ENCODE measurements at places on chromosomes 11 and 22.

GRCh38 chr11:68372114-68372513, 59.7 kb downstream of the LRP5 start:
- DNase-seq: no peak

- DNase-seq: no peak
Observed at GRCh38 chr22:23718371-23719165, 27.8 kb downstream of the RGL4 start.

GRCh38 chr22:44693145-44693544, 8.9 kb upstream of the PRR5 start:
- no peak for DNase-seq

- no peak for DNase-seq
Observed at GRCh38 chr11:68780829-68781228, 29.5 kb upstream of the TESMIN start.

DNA sequence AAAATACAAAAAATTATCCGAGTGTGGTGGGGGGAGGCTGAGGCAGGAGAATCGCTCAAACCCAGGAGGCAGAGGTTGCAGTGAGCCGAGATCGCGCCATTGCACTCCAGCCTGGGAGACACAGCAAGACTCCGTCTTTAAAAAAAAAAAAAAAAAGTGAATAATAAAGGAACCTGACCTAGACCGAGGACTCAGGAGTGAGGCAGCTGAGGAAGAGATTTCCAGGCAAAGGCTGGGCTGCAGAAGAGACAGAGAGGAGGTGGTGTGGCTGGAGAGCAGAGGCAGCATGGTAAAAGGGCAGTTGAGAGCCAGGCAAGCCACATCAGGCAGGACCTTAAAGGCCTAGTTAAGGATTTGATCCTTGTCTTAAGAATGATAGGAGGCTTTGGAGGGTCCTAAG, 28.4 kb upstream of the SMCO4 start:
- DNase-seq: no peak

- DNase-seq: no peak
Observed at GRCh38 chr11:68036141-68036716, 2.6 kb upstream of the TCIRG1 start.

GRCh38 chr22:19003508-19003907, 67.4 kb upstream of the PRODH start:
- no peak for DNase-seq

GRCh38 chr11:67638535-67639437, 777 bp downstream of the TBX10 start:
- no peak for DNase-seq

DNA sequence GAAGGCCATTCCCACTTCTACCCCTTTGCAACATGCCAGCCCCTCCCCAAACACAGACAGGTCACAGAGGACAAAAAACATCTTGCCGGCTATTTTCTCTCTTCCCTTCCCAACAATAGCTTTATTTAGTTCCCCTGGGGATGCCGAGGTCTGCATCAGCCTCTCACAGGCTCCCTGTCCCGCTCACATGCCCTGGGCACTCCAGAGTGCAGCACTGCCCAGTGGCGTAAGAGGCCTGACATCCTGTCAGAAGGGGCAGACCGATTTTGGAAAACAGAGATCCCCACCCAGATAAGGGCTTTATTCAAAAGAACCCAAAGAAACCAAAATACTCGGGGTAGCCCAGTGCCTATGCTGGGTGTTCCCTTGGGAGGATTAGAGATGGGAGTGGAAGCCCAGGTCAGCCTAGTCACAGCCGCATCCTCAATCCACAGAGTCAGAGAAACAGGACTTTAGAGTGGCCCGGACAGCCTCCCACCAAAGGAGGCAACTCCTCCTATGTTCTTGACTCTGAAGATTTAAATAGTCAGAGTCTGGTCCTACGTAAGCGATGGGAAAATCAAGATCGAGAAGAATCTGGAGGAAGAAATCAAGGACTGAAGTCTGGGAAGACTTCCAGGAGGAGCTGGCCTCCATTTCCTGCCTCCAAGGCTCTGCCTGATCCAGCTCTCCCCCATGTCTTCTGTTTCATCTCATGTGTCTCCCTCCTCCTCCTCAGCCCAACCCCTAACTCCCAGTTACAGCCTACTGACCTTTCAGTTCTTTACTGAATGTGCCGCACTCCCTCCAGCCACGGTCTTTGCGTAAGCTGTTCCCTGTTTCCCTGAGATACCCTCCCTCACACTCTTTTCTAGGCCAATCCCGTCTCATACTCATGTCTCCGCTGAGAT, 129.3 kb downstream of the FBXO7 start:
- no peak for DNase-seq

DNA sequence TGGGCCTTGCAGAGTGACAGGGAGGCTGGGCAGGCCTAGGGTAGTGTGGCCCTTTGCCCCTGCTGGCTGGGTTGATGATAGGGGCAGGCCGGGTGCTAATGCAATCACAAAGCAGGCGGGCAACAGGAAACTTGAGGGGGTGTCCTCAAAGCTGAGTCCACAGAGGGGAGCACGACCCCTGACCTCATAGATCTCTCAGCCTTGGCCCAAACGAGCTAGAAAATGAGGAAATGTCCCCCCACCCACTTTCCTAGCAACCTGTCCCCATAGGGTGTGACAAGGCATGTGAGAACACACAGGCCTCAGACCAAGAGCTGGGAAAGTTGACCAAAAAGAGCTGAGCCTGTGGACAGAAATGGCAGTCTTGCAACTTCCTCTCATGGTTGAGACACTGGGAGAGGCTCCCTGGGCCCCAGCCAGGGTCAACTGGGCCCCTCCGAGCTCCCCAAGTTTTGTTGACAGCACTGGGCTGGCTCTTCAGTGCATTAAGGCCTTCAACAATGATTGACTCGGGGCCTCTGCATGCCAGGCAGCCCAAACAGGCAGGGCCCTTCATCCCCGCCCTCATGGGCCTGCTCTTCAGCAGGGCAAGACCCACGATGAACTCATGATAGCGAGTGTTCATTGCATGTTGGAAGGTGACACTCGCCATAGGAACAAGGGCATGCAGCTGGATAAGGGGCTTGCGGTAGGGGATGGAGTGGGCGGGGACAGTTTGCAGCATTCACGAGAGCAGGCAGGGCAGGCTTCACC, 9.8 kb upstream of the SPI1 start:
- DNase-seq: no peak

DNA sequence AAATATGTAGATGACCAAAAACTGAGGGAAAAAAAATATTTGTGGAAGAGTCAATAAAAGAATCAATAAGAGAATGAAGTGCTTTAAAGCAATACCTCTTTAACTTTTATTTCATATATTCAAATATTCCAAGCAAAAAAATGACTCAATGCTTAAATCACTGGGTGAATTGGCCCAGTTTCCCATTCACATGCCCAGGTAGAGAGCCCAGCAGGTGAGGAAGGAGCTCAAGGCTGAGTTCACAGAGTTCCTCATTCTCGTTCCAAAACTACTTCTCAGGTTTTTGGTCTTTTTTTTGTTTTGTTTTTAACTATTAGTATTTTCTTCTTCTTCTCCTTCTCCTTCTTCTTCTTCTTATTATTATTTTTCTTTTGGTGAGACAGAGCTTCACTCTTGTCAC, 30.2 kb downstream of the SLC1A2 start:
- no peak for DNase-seq

GRCh38 chr22:20430720-20431510, 6.7 kb downstream of the SCARF2 start:
- DNase-seq: no peak

- DNase-seq: no peak
Observed at GRCh38 chr11:117473481-117474091, 145.9 kb downstream of the CEP164 start.

DNA sequence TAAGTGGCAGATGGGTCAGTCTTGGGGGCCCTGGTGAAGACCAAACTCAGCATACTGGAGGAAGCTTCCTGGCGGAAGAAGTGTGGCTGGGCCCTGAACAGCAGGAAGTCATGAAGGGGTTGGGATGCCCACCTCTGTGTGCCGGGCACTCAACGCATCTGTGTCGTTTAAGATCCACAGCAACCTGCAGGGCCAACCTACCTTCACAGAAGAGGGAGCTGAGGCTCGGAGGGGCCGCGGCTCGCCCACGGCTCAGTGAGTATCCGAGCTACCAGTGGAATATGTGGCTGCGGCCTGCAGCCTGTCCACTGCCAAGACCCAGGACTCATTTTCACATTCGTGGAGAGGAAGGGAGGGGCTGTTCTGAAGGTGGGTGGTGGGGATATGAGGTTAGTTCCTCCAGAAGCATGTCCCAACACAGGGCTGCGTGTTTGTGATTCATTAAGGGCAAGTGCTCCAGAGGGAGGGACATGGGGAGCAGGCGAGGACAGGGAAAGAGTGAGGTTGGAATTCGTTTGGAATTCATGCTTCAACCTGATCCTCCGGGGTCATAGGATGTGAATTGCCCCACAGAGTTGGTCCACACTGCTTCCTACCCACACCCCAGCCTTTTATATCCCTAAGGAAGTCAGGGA, 99.6 kb downstream of the MPPED1 start:
- DNase-seq: no peak

- DNase-seq: no peak
Observed at GRCh38 chr11:47183969-47184368, 2.3 kb downstream of the PACSIN3 start.

DNA sequence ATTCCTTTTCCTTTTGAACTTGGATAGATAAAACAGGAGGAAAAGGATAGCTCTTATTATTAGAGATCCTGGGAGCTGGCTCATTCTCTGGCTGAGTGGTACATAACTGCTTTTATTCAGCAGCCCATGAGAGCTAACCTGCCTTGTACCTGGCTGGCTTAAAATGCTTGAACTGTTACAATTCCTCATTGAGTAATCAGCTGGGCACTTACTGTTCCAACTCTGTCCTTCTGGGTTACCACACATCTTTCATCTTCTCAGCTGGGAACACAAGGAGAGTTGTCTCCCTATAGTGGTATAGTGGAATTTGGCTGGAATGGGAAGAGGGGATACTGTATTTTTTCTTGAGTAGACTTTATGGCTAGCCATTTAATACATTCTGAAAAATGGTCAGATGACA, 39.8 kb upstream of the SPTBN2 start:
- no peak for DNase-seq
